ENCODE measurements at places on chromosomes 13 and 19. TPM values are rescaled to one million over a fixed set of nuclear protein-coding genes. Genes with fewer than 3 reads are reported as not detected.

The SULT2A1 gene
- not detected for polyA plus RNA-seq

The ZNF540 gene
- 3.8 TPM for polyA plus RNA-seq

GRCh38 chr13:113337976-113338375, 26.0 kb downstream of the GRTP1 start:
- no peaks in the 10 kb centered on the region for H3K4me1 ChIP-seq
- H3K4me3 ChIP-seq, result no peak overlapping the region
- peaks cover 2% of the 10 kb centered on the region for H3K36me3 ChIP-seq

GRCh38 chr13:40772765-40773473, 1.9 kb upstream of the MRPS31 start:
- no peak overlapping the region for H3K4me3 ChIP-seq
- H3K27ac ChIP-seq, result no peak overlapping the region
- H3K27me3 ChIP-seq, result no peaks in the 10 kb centered on the region
- no peak for DNase-seq
- peaks cover 26% of the 10 kb centered on the region for H3K4me1 ChIP-seq

DNA sequence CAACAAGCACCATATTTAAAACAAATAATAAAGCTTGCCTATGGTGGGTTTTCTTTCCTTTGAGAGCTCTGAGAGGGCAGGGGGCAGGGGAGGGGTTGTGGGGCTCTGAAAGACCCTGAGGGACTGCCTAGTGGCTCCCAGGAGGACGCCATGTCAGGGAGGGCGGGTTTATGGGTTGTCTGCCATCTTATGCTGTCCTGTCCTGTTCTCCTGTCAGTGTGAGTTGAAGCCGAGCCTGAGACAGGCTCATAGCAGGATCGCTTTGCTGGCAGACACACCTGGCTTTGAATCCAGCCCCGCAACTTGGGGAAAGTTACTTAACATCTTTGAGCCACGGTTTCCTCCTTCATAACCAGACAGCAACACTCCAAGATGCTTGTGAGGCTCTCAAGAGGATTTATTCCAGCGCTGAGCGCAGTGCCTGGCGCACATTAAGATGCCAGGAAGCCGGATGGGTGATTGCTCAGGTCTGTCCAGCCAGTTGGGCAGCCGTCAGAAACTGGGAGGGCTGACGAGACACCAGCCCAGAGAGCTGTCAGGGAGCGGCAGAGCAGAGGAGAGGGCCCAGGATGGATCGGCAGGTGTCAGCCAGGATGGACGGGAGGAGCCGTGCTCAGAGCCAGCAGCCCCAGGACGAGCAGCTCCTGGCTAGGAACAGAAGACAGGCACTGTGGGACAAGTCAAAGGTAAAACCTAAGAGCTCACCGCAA, 36.8 kb upstream of the C1QTNF9 start:
- no peaks in the 10 kb centered on the region for H3K27me3 ChIP-seq
- H3K4me3 ChIP-seq, result peak overlapping the region; percentile 44
- H3K4me1 ChIP-seq, result peaks cover 60% of the 10 kb centered on the region
- H3K27ac ChIP-seq, result peak overlapping the region; percentile 96
- no peaks in the 10 kb centered on the region for H3K36me3 ChIP-seq
- peak; percentile 84 for DNase-seq

DNA sequence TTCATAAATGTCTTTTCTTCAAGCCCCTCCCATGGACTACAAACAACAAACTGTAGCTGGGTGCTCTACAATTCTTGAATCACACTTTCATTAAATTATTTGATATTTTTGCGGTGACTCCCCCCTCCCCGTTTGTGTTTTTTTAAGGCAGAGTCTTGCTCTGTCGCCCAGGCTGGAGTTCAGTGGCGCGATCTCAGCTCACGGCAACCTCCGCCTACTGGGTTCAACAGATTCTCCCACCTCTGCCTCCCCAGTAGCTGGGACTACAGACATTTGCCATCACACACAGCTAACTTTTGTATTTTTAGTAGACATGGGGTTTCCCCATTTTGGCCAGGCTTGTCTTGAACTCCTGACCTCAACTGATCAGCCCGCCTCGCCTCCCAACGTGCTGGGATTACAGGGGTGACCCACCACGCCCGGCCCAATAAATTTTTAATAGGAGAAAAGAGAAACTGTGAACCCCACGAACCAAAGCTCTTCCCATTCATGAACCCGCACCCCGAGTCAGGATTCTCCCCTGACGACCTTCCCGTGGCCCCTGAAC, 703 bp downstream of the ZNF506 start:
- peak overlapping the region; percentile 62 for H3K4me3 ChIP-seq
- peak overlapping the region; percentile 97 for H3K27ac ChIP-seq
- H3K36me3 ChIP-seq, result no peaks in the 10 kb centered on the region
- no peak for DNase-seq

Measured in spleen (tissue), 13 donors.